ENCODE measurements at places on chromosomes 4 and X.

- no peak for DNase-seq
These were observed 133.4 kb upstream of the MSX1 start for GRCh38 chr4:4726051-4726450.

DNA sequence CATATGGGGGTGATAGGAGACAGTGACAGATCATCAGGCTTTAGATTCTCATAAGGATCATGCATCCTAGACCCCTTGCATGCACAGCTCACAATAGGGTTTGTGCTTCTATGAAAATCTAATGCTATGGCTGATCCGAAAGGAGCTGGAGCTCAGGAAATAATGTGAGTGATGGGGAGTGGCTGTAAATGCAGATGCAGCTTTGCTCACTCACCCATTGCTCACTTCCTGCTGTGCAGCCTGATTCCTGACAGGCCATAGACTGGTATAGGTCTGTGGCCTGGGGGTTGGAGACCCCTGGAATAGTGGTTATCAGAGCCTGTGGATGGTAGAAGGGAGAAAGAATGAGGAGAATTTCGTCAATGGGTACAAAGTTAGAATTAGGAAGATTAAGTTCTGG, 2751.1 kb downstream of the ARAP2 start:
- no peak for DNase-seq

GRCh38 chrX:12304261-12304660, 166.0 kb downstream of the FRMPD4 start:
- no peak for DNase-seq

DNA sequence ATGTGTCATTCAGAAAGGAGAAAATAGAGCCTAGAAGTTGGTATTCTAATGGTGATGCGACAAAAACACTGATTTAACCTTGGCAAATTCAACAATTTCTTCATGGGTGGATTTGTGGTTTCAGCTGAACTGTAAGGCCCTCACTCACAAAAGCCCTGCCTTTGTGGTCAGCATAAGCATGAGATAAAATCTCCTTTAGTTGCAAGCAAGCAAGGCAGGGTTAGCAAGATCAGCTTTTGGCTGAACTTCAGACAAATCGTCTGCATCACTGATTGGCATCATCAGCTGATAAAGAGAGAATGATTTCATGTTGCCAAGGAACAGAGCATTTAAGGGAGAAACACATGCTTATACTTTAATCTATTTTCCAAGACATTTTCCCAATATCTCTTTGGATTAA, 2582.2 kb downstream of the PCDH7 start:
- DNase-seq, result no peak

DNA sequence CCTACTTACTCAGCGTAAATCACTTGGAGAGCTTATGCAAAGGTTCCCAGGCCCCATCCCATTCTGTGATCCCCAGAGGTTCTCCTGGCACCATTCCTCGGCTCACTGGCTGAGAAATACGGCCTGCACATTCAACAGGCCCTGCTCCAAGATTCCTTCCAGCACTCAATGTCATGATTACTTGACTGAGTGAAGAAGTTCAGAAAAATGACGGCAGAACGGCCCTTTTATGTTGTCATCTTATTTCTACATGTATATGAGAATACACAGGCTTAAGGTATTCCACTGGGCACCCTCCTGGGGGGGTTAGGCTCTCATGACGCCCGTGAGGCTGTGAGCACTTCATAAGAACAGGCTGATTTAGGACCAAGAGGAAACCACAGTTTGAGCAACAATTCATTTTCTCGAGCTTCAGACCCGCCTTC, 190.6 kb downstream of the NSUN7 start:
- DNase-seq, result no peak

- DNase-seq, result no peak
These were observed 68.6 kb downstream of the CDS1 start for GRCh38 chr4:84651499-84651898.

- DNase-seq, result no peak
These were observed 37.5 kb upstream of the NKRF start for GRCh38 chrX:119643696-119644095.

DNA sequence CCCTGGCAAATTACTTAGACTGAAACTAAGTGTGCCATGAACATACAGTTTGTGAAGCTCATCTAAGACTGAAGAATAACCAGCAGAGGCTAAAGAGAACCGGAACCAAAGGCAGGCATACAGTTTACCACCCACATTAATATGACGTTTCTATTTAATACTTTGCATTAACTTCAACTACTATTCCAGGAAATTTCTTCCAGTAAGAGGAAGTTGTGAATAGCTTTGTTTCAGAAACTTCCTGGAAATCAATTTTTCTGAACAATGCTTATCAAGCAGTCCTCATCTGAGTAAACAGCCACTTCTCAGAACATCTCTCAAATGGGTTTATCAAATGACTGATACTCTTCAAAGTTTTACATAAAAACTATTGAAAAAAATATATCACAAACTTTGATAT, 252.7 kb downstream of the OPHN1 start:
- no peak for DNase-seq

- DNase-seq, result no peak
These were observed 20.1 kb downstream of the MMAA start for GRCh38 chr4:145639186-145639698.

All from NCI-H1105 (cell line).